ENCODE measurements at places on chromosomes 5 and 9. TPM values are rescaled to one million over a fixed set of nuclear protein-coding genes. Genes with fewer than 3 reads are reported as not detected.

The MRPL36 gene
- 70.5 TPM for polyA plus RNA-seq

GRCh38 chr5:81753429-81753828 is 2.5 kb upstream of the SSBP2 start:
- DNase-seq = no peak

- DNase-seq = no peak
Measured at GRCh38 chr9:89996116-89996515, 391.3 kb downstream of the GADD45G start.

GRCh38 chr9:71681104-71681707 is 87.1 kb downstream of the CEMIP2 start:
- no peak for DNase-seq

GRCh38 chr5:157559301-157559700 is 16.3 kb downstream of the ADAM19 start:
- DNase-seq = no peak
